ENCODE measurements at places on chromosomes 7 and 10.

DNA sequence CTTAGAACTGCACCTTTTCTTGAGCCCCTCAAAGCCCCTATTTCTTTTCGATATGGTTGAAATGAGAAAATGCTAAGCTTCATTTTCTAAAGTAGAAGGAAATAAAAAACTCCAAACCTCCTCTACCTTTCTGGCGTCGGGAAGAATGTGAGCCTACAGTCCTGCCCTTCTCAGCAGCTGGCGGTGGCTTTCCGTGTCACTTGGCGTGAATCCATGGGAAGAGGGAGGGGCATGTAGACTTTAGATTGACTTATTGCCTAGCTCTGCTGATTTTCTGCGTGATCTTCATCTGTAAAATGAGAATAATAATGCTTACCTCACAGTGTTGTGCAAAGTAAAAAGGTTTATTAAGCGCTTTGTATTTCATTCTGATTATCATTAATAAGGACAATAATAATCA is 35.0 kb downstream of the PRR15 start:
- no peak for DNase-seq

DNA sequence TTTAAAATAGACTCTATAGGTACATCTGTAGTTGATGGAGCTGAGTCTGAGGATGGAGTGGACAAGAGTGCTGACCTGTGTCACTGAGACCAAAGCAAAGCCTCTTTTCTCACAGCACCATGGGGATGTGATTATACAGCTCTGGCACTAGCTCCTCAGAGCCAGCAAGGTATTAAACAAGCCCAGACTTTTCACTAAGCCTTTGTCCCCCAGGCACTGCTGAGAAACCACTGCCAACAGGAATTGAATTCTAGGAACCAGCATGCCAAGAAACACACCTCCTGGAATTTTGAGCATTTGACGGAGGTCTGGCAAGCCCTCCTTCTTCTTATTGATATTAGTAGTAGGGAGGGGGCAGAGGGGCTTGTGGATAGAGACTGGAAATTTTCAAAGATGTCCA is 147.0 kb downstream of the C1GALT1 start:
- peak; percentile 55 for DNase-seq

DNA sequence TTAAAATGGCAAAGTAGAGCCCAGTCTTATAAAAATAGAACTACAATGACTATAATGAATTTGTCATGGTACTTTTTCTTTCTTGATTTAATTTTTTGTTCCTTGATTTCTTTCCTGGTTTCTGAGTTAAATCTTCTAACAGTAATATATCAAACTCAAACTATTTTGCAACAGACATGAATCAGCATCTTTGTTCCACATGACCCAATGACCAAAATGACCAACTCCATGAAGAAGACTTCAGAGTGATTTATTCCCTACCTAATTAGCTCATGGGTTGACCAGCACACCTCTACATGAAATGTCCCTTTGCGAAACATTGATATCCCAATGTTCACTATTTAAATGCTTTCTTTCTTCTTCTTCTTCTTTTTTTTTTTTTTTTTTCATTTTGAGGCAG is 30.9 kb downstream of the NMT2 start:
- no peak for DNase-seq

DNA sequence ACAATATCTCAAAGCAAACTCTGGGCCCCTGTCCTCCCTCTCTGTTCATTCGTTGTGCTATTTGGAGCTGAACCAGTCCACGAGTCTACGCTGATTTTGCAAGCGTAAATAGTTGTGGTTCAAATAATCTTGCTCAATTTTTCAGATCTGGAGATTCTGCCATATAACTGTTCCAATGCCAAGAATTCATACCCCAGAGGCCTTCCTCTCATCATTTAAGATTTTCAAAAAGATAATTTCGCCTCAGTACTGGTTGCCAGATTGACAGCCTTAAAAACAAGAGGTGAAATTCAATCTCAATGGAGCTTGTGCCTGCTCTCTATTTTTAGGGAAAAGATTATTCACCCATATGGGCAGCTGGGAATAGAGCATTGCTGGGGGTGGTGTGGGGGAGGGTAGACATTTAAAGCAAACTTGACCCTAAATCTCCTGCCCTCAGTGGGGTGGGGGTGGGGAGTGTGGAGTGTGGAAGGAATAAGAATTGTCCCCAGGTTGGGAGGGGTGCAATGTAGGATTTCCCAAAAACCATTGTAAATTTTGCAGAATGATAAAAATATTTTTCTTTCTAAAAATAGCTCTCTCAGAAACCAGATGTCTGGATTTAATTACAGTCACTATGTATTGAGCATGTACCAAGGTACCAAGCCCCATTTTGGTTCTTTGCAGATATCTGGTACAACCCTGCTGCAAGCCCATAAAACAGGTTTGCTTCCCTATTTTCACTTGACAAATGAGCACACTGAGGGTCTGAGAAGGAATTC is 104.7 kb upstream of the EEPD1 start:
- no peak for DNase-seq
